ENCODE measurements at places on chromosomes 4 and X. TPM values are rescaled to one million over a fixed set of nuclear protein-coding genes. Genes with fewer than 3 reads are reported as not detected.
A peak's percentile ranks its signal among the peaks of the same experiment; 100 is the strongest.

DNA sequence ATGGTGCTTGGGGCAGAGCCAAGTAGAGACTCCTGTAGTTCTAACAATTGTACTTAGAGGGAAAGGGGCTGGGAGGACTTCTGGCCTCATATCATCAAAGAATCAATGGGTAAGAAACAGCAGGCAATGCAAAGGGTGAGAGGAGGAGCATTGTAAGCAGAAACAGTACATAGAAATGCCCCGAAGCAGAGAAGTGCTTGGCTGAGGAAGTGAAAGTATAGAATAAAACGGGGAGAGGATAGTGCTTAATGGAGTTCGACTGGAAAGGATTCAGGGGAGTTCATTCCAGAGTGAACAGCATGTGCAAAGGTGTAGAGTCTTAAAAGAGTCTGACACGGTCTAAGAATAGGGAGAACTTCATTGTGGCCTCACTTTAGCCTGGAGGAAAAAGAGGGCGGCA, 103.0 kb downstream of the SYNPO2 start:
- no peaks in the 10 kb centered on the region for H3K27me3 ChIP-seq
- DNase-seq = no peak
- H3K27ac ChIP-seq = peak overlapping the region; percentile 87
- no peak overlapping the region for H3K4me3 ChIP-seq
- no peaks in the 10 kb centered on the region for H3K36me3 ChIP-seq

HS6ST2 gene
- total RNA-seq = 0.26 TPM

TMEM154 gene
- total RNA-seq = 2.0 TPM

GRCh38 chr4:95847908-95848460, 8.1 kb downstream of the PDHA2 start:
- H3K4me3 ChIP-seq = no peak overlapping the region
- DNase-seq = no peak
- H3K27me3 ChIP-seq = no peaks in the 10 kb centered on the region
- H3K4me1 ChIP-seq = no peaks in the 10 kb centered on the region

DNA sequence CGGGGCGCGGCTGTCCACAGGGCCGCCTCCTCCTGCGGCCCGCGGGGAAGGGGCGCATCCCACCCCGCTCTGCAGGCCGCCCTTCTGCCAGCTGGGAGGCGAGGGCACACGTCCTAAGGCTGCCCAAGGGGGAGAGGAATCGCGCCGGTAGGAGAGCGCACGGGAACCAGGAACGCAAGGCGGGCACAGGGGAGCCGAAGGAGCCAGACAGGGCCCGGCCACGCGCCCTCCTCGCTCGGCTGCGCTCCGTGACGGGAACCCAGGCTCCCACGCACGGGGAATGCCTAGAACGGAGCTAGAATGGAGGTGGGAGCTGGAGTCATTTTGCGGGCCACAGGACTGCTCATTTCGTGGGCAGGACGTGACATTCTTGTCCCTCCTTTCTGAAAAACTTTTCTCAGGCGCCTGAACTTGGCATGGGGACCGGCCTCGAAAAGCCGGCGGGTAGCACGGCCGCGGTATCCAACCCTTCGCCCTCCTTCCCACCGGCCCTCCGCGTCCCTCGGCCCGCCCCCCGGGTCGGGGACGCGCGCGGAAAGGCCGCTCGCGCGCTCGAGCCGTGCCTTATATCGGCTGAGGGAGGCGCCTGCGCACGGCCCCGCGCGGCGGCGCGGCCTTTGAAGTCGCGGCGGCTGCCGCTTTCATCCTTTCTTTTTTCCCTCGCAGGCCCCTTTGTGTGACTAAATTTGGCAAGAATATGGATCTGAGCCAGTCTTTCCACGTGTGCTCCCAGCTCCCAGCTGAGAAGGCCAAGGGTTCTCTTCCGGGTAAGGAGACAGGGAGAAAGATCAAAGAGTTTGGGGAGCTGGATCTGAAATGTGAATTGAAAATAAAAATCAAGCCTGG, 4.2 kb upstream of the LEF1 start:
- no peaks in the 10 kb centered on the region for H3K36me3 ChIP-seq
- H3K4me3 ChIP-seq = peak overlapping the region; percentile 47
- H3K27me3 ChIP-seq = peaks cover 48% of the 10 kb centered on the region
- no peaks in the 10 kb centered on the region for H3K4me1 ChIP-seq
- no peak for DNase-seq
- no peak overlapping the region for H3K27ac ChIP-seq

DNA sequence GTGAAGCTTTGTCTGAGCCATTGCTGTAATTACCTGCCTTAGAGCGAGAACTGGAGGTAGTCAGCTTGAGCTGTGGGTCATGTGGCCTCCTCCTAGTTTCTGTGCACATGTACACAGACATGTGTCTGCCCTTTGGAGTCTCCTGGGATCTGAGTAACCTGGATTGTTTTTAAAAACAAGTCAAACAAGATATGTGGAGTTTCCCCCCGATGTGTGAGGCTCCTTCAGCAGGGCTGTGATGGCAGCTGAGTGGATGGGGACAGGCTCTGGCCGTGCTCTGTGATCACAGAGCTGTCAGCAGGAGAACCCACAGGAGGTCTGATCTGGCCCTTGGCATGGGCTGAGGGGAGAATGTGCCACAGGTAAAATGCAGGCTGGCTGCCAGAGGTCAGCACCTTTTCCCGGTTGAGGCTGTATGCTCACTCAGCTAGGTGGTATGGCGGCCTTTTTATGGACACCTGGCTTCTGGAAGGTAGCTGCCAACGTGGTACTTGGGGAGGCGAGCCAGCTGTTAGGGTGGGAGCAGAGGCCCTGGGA, 38.4 kb downstream of the NOP14 start:
- DNase-seq = no peak
- H3K4me3 ChIP-seq = no peak overlapping the region
- H3K4me1 ChIP-seq = no peaks in the 10 kb centered on the region
- H3K36me3 ChIP-seq = peaks cover 70% of the 10 kb centered on the region
- no peak overlapping the region for H3K27ac ChIP-seq

PNCK gene
- 42.4 TPM for total RNA-seq

GRCh38 chr4:24607334-24607733, 23.0 kb upstream of the DHX15 start:
- H3K27me3 ChIP-seq = no peaks in the 10 kb centered on the region
- no peak overlapping the region for H3K4me3 ChIP-seq
- no peak for DNase-seq
- H3K4me1 ChIP-seq = no peaks in the 10 kb centered on the region

- H3K27me3 ChIP-seq = no peaks in the 10 kb centered on the region
- no peaks in the 10 kb centered on the region for H3K4me1 ChIP-seq
- H3K27ac ChIP-seq = no peak overlapping the region
- DNase-seq = no peak
- no peak overlapping the region for H3K4me3 ChIP-seq
Observed at GRCh38 chr4:134470544-134470943, 269.0 kb upstream of the PABPC4L start.

DNA sequence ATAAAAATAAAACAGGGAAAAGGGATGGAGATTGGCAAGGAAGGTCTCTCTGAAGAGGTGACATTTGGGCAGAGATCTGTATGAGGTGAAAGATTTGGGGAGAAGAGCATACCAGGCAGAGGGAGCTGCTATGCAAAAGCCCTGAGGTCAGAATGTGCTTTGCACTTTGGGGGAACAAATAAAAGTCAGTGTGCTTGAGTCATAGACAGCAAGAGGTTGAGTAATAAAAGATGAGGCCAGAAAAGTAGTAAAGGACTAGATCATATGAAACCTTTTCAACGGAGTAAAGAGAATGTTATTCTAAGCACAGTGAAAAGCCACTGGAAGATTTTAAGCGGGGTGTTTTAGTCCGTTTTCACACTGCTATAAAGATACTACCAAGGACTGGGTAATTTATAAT, 76.5 kb upstream of the TEX13A start:
- no peak overlapping the region for H3K4me3 ChIP-seq
- DNase-seq = no peak
- H3K36me3 ChIP-seq = no peaks in the 10 kb centered on the region
- H3K27ac ChIP-seq = no peak overlapping the region
- H3K4me1 ChIP-seq = no peaks in the 10 kb centered on the region

GRCh38 chr4:26056406-26056805, 142.4 kb downstream of the SMIM20 start:
- no peak overlapping the region for H3K4me3 ChIP-seq
- no peak for DNase-seq
- no peaks in the 10 kb centered on the region for H3K27me3 ChIP-seq
- no peaks in the 10 kb centered on the region for H3K36me3 ChIP-seq
- H3K4me1 ChIP-seq = no peaks in the 10 kb centered on the region
